ENCODE measurements at places on chromosomes 6 and 20.

DNA sequence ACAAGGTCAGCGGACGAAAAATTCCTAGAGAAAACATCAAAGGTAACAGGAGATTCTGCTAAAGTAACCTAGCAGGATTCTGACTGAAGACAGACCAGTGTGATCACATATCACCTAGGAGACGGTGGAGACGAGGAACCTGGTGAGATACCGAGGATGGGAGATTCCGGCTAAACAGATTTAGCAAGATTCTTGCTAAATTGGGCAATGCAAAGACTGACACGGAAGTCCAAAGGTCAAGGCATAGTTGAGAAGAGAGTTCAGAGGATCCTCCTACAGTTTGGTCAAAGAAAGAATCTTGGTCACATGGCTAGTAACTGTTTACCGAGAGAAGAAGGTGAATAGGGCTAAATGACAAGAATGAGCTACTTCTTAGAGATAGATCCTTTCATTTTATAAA is 61.1 kb downstream of the TMEM170B start:
- H3K27me3 ChIP-seq = no peaks in the 10 kb centered on the region
- DNase-seq = no peak
- H3K36me3 ChIP-seq = no peaks in the 10 kb centered on the region

- no peak overlapping the region for H3K4me3 ChIP-seq
- no peaks in the 10 kb centered on the region for H3K36me3 ChIP-seq
- H3K27me3 ChIP-seq = peaks cover 4% of the 10 kb centered on the region
- H3K4me1 ChIP-seq = no peaks in the 10 kb centered on the region
- no peak for DNase-seq
- no peak overlapping the region for H3K27ac ChIP-seq
Measured at GRCh38 chr6:150126641-150127291, 16.1 kb upstream of the PPP1R14C start.

- peak overlapping the region; percentile 25 for H3K27ac ChIP-seq
- H3K36me3 ChIP-seq = no peaks in the 10 kb centered on the region
- peak; percentile 43 for DNase-seq
- no peak overlapping the region for H3K4me3 ChIP-seq
- no peaks in the 10 kb centered on the region for H3K27me3 ChIP-seq
Measured at GRCh38 chr20:42734660-42735368, 454.9 kb downstream of the PTPRT start.

GRCh38 chr20:12171923-12172524 is 254.3 kb downstream of the BTBD3 start:
- no peaks in the 10 kb centered on the region for H3K36me3 ChIP-seq
- H3K4me1 ChIP-seq = no peaks in the 10 kb centered on the region
- no peaks in the 10 kb centered on the region for H3K27me3 ChIP-seq
- DNase-seq = no peak
- no peak overlapping the region for H3K27ac ChIP-seq

- H3K4me3 ChIP-seq = no peak overlapping the region
- DNase-seq = no peak
- H3K27ac ChIP-seq = no peak overlapping the region
- peaks cover 4% of the 10 kb centered on the region for H3K4me1 ChIP-seq
- no peaks in the 10 kb centered on the region for H3K36me3 ChIP-seq
Measured at GRCh38 chr20:48880981-48881657, 40.4 kb upstream of the ARFGEF2 start.
